ENCODE measurements at places on chromosomes 1 and 21.

DNA sequence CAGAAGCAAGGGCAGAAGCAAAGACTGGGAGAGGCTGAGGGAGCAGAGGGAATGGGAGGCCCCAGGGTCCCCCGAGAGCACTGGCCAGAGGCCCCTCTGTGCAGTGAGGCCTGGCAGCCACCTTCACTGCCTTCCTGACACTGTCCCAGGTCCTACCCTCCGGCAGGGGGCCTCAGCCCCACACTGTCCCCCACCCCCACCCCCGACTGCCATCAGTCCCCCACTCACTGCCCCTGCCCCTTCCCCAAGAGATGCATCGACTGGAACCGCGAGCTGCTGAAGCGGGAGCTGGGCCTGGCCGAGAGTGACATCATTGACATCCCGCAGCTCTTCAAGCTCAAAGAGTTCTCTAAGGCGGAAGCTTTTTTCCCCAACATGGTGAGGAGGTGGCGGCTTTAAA is 13.0 kb upstream of the PADI6 start:
- DNase-seq, result no peak

- DNase-seq, result no peak
These were observed 84.1 kb upstream of the VANGL1 start for GRCh38 chr1:115557715-115558114.

GRCh38 chr1:37043101-37043500 is 8.8 kb upstream of the GRIK3 start:
- no peak for DNase-seq

DNA sequence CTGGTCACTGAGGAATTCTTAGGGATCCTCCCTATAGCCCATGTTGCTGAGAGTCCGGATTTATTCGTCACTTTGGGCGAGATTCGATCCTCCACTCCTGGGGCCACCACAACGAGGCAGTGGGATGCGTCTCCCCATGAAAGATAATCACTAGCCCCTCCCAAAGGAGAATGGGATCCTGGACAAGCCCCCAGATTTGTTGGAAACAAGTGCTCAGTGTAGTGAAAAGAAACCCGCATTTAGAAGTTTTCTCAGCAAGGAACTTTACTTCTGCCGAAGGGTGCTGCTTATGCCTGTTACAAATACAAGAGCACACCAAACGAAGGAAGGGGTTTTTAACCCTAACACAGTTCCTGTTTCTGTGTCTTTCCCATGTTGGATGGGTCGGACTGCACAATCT is 83.3 kb downstream of the ZFYVE9 start:
- no peak for DNase-seq

DNA sequence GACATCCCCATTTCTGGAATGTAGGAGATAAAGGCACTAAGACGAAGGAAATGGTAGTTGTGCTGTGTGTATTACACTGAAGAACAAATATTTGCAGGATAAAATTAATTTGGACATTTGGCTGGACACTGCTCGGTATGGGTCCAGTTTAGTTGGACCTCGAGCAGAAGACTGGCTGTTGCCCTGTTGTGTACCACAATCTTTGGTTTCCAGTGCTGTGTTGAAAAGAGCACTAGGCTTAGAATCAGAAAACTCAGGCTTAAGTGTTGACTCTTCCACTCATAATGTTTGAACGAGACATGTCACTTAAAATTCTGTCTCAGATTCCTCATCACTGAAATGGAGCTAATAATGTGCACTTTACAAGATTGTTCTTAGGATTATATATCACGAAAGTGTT is 1.2 kb upstream of the ARPC5 start:
- no peak for DNase-seq

DNA sequence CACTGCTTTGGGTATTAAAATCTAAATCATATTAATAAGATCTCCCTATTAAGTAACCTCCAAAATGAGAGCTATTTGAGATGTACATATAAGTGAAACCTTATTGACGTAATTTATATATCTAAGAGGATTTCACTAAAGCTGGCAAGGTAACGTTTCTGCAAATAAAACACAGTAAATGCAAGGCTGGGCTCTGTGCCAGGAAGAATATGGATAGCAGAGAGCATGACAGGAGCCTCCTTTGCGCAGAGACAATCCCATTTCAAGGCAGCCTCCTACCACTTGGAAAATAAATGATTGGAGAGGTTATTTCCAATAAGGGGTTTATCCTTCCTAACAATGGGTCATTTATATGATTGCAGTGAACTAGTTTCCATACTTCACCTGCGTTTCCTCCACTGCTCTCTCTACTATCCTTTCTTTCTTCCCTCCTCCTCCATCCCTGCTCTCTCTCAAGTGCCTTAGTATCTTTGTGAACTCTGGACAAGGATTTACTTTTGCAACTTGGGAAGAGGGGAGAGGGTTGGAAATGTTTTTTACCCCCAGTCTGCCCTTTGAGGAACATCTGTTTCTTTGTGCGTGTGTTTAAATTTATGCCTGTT is 3.0 kb upstream of the NFIA start:
- no peak for DNase-seq

GRCh38 chr1:41455479-41456332 is 28.8 kb downstream of the EDN2 start:
- no peak for DNase-seq

GRCh38 chr1:213446496-213446895 is 395.5 kb downstream of the RPS6KC1 start:
- DNase-seq, result no peak

DNA sequence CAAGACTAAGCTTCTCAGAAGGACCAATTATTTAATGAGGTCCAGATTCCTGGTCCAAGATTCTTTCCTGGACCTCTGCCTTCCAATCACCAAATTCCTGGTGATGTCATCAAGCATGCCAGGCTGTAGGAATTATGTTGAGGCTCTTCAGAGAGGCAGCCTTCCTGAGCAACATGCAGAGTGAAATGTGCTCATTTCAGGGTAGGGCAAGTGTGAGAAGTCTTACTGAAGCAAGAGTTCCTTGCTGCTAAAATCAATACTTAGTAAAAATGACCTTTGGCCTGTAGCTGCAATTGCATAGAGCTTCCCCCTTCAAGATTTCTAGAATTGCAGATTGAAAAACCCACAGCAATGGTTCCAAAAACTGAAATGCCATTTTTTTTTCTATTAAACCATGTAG is 31.7 kb upstream of the BCAR3 start:
- DNase-seq, result no peak

GRCh38 chr1:247465796-247466195 is 7.9 kb upstream of the OR2B11 start:
- no peak for DNase-seq

DNA sequence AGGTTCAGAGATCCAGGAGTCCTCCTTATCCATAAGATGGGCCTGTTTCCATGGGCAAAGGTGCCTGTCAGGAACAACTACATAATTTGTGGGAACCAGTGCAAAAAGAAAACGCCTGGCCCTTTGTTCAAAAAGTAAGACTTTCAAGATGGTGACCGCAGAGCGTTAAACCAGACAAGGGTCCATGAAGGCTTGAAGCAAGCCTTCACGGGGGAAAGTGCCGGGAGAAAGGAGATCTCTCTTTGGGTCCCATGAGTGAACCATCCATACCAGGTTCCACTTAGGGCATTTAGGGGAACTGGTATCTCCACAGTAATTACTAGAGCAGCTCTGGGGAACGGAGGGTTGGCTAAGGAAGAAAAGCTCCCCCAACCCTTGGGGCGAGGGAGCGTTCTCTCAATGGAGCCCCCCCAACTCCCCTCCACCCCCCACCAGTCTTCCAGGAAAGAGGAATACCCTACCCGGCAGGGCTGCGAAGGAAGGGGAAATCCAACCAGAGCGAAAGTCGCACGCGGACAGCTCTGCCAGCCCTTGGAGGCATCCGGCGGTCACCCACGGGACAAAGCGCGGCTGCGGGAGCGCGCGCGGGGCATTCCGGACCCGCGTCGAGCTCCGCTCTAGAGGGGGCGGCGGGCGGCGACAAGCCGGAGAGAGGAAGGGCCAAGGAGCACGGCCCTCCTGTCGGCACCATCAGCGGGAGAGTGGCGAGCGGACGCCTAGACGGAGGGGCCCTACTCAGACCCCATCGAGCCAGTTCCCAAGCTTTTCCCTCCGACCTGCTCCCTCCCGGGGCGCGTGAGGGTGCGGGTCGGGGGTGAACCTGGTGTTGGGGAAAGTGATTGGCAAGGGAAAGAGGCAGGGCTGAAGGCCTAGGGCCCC is 687 bp upstream of the RASSF5 start:
- DNase-seq, result peak; percentile 23

DNA sequence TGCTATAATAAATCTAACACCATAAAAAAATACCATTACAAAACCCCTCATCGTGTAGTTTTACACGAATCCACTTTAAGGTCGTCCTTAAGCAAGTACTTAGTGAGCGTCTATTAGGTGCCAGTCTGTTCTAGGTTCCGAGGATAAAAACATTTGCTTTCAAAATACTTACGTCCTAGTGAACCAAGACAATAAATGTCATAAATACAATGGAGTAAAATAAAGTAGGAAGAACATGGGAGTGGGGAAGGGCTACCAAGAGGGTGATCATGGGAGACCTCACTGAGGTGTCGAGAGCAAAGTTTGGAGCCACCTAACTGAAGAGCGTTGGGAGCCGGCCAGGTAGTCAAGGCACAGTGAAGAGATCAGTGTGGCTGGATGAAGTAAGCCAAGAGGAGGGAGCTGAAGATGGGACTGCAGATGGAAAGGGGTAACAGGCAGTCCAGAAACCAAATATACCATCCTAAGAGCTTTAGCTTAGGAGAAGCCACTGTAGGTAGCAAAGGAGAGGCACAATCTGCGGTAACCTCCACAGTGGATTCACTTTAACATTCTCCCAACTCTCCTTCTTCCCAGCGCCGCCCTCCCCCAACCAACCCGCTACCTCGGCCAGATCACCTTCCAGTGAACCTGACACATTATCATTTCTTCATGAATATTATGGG is 684 bp downstream of the LTN1 start:
- no peak for DNase-seq

GRCh38 chr1:12040457-12041051 is 21.3 kb downstream of the MIIP start:
- no peak for DNase-seq

DNA sequence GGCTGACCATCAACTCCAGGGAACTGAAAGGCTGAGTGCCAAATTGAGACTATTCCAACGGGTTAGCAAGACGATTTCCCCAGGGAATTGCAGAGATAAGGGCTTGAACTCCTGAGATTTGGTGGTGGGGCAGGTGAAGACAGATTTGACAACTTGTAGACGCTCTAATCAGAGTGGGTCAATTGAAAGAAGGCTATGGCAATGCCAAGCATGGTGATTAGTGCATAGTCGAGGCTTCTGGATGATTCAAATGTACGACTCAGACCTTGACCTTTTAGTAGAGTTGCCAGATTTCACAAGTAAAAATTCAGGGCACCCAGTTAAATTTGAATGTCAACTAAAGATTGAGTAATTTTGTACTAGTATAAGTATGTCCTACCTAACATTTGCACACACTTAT is 302.1 kb upstream of the SPAG17 start:
- no peak for DNase-seq

DNA sequence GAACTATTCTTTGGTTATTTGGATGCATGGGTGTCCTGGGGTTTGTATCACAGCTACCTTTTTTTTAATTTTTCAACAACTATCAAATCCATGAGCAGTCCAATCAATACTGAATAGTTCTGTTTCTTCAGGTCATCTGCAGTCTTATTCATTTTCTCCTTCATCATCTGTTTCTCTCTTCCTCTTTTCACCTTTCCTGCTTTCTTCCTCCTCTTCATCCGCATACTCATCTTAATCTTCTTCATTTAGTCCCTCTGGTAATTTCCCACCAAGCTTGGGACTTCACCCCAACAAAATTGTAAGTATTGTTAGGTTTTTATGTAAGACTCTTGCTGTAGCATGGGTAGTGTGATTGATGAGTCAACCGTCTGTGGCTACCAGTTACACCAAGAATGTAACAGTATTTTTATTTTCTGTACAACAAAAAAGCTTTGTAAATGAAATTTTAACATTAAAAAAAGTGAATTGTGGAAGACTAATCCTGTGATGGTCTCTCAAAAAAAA is 184.1 kb upstream of the RNPC3 start:
- DNase-seq, result no peak
